ENCODE measurements at places on chromosomes 1 and 21. TPM values are rescaled to one million over a fixed set of nuclear protein-coding genes. Genes with fewer than 3 reads are reported as not detected.

DPM3 gene
- 130 TPM for total RNA-seq

SDC3 gene
- total RNA-seq, result 128 TPM

GJA9 gene
- total RNA-seq, result 0.26 TPM

NBPF3 gene
- 16.4 TPM for total RNA-seq

TAL1 gene
- 6.0 TPM for total RNA-seq

DIO1 gene
- total RNA-seq, result 6.2 TPM

BTBD8 gene
- 8.5 TPM for total RNA-seq

SPSB1 gene
- total RNA-seq, result 25.3 TPM

OR2L13 gene
- total RNA-seq, result not detected

FMO4 gene
- 3.6 TPM for total RNA-seq

PARK7 gene
- total RNA-seq, result 261 TPM

RAB25 gene
- total RNA-seq, result 103 TPM

OR2T33 gene
- not detected for total RNA-seq

ZFP69B gene
- 1.8 TPM for total RNA-seq

RAB42 gene
- total RNA-seq, result 1.8 TPM

MPL gene
- not detected for total RNA-seq

AK4 gene
- 160 TPM for total RNA-seq

STIL gene
- 2.7 TPM for total RNA-seq

KRTAP13-2 gene
- total RNA-seq, result not detected

ADORA3 gene
- total RNA-seq, result 15.8 TPM

SH2D1B gene
- total RNA-seq, result 0.12 TPM

CFAP74 gene
- not detected for total RNA-seq

MAP7D1 gene
- 123 TPM for total RNA-seq

C1orf105 gene
- not detected for total RNA-seq

TP73 gene
- 0.17 TPM for total RNA-seq

GPX7 gene
- total RNA-seq, result 8.6 TPM

SPRR4 gene
- not detected for total RNA-seq

PTPN7 gene
- 9.3 TPM for total RNA-seq

CNR2 gene
- 0.03 TPM for total RNA-seq

LRRC38 gene
- not detected for total RNA-seq

SPRR2F gene
- total RNA-seq, result not detected

CACNA1S gene
- total RNA-seq, result not detected

TCHHL1 gene
- total RNA-seq, result not detected
